ENCODE measurements at places on chromosomes 6 and 20.
A peak's percentile ranks its signal among the peaks of the same experiment; 100 is the strongest.

DNA sequence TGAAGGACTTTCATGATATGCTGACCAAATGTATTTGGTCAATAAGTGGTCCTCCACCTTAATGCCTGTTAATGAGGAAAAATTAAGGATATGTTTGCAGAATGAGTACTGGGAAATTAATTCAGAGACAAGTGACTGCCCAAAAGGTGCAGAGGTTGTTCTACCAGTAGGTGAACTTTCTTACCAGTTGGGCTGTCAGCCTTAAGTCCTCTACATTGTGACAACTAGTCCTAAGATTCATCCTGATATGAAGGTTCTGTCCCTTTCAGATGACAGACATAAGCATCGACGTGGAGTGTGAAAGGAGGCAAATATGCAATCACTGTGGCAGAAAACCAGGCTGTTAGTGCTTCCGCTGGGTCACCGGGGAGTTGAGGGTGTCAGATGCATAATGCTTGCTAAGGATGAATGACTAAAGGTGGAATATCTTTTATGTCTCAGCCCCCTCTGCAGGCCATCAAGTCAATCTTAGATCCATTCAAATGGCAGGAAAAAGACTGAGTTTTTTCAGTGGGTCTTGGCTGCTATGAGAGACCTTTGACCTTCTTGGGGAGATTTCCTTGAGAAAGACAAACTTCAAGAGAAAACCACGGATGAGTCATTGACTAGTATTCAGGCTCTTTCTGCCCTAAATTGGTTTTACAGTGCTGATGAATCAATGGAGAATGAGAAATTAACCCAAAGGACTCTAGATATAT is 226.0 kb downstream of the TPBG start:
- peak; percentile 23 for DNase-seq

DNA sequence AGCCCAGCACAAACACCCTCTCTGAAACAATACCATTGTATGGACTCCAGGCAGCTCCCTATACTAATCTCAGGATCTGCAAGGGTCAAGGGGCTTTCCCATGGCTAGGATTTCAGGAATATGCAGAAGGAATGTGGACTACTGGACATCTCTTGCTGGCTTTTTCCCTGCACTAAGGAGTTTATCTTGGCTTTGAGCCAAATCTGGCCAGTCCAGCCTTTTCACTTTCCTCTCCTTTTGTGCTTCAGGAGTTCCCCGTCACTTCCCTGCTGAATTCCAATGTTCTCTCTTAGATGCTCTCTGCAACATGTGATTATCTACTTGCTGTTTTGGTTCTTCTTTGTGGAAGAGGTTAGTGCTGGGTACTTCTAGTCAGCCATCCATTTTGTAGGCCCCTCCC is 568.2 kb downstream of the HDGFL1 start:
- DNase-seq, result no peak

DNA sequence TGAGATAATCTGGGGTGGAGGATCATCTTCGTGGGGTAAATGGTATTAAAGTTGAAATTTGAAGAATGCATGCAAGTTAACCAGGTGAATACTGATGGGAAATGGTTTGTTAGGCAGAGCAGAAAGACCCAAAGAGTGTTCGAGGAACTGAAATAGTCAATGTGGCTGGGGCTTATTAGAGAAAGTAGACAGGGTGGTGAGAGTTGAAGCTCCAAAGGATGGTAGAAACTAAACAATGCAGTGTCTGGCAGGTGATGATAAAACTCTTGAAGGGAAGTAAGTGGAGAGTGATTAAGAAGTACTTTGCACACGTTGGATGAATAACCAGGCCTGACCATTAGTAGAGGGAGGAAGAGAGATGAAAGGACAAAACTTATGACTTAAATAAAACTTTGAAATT is 39.8 kb upstream of the CENPW start:
- DNase-seq, result no peak

DNA sequence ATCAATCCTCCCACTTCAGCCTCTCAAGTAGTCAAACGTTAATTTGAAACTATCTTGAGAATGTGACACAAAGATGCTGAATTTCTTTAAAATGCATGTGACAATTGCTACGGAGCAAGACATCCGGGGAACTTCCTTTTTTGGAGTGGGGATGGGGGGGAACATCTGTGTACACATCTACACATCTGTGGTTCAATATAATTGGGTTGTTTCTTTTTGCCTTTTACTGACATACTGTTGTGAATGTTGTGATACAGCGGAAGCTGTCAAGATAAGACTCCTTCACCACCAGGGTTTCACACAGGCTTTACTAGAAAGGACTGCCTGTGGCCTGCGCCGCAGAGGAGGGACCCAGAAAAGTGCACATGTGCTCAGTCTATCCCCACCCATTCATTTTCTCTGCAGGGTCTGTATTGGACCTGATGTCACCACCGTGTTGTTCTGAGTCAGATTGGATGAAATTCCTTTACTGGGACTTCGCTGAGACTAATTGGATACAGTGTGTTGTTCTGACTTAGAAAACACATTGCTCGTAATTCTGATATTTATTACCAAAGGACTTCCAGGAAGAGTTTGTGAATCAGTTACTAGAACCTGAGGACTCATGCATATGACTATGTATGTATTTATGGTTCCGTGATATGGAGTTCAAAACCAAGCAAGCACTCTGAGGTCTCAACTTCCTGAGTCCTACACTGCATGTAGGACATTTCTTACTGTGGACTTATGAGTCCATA is 98.7 kb upstream of the SGK1 start:
- peak; percentile 13 for DNase-seq

DNA sequence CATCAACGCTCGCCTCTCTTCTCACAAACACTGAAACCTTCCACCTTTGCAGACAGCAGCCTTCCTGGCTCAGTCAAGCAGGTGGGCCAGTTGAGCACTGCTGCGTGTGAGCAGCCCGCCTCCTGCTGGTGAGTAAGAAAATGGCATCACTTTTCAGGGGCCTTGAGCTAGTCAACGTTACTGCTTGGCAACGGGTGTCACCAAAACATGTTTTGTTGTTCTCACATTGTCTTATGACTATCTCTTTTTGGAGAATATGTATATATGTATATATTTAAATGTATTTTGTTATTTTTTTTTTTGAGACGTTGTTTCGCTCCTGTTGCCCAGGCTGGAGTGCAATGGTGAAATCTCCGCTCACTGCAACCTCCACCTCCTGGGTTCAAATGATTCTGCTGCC is 97.0 kb upstream of the AGPAT4 start:
- DNase-seq, result peak; percentile 68

- DNase-seq, result no peak
Observed at GRCh38 chr6:22238861-22239260, 58.0 kb downstream of the PRL start.

DNA sequence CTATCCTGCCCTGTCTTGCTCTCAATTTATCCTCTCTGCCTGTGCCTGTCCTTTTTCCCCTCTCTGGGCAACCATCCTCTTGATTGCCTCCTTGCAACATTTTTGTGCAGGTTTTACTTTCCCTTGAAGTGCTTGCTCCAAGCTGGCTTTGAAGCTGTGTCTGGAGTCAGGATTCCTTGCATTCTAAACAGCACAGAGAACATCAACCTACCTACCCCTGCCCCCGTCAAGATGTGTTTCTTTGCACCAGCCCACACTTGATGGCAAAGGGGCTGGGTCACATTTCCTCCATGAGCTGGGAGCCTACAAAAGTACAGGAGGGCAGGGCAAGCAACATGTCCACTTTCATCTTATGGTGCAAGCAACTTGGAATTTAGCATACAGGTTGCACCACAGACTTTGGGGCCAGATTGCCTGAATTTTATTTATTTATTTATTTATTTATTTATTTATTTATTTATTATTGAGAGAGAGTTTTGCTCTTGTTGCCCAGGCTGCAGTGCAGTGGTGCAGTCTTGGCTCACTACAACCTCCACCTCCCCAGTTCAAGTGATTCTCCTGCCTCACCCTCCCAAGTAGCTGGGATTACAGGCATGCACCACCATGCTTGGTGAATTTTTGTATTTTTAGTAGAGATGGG is 206.3 kb downstream of the COL19A1 start:
- DNase-seq, result no peak

DNA sequence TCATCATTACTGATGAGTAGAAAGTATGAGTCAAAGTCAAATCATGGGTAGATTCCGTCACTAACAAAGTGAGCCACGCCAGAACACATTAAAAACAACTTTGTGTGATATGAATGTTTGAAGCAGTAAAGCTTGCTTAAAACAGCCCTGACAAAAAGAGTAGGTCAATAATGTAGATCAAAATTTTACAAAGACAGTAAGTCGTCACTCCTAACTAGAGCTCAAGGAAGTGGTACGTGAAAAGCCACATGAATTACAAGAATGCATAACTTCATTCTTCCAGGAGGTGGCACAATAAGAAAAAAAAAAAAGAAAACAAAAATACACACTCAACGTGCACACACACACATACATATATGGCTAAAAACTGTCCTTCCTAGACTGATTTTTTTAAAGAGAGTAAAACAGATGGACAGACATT is 69.9 kb downstream of the HACE1 start:
- DNase-seq, result peak; percentile 85

DNA sequence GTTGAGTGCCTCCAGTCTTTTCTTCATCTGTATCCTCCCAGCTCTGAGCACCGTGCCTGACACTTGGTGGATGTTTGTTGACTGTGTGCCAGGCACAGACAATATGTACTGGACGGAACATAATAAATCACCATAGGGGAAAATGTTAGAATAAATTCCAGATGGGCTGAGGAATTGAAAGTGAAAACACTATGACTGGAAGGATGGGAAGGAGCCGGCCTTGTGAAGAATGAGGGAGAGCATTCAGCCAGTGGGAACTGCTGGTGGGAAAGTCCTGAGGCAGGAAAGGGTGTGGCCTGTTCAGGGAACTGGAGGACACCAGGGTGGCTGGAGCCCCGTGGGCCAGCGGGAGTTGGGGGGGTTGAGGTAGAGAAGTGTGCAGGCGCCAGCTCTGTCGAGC is 75.4 kb downstream of the MTHFD1L start:
- no peak for DNase-seq

GRCh38 chr6:125764121-125764671 is 14.8 kb downstream of the HEY2 start:
- DNase-seq, result no peak
